ENCODE measurements at places on chromosomes 7 and 10.

GRCh38 chr7:69598487-69599285 lies 411 bp downstream of the AUTS2 start:
- no peak for DNase-seq

DNA sequence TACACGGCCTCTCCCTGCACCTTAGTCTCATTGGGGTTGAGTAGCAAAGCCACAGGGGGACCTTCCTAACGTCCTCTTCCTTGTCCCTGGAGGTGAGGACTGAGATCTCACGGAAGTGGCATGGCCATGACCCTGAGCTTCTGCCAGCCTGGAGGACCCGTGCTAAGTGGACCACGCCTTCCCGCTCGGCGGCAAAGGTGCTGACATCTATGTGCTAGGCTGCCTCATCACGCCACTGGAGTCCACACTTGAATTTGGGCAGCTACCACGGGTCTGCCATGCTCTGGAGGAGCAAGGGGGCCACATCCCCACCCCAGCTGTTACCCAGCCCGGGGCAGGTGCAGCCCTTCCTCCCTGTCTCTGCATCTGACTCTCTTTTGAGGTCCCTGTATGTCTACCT lies 15.3 kb downstream of the GHRHR start:
- no peak for DNase-seq

DNA sequence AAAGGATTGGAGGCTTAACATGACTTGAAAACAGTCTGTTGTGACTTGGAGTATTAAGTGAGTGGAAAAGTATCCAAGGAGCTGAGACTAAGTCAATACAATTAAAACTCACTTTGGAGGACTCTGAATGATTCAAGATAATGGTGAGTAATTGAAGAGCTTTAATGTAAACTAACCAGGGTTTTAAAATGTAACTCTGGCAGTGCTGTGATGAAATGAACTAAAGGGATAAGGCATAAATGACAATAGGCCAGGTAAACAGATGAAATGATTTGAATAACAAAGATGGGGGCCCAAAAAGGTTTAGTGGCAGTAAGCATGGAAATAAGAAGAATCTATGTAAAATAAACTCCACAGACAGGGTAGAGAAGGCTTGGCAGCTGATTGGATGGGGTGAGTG lies 316.5 kb upstream of the CACNA2D1 start:
- no peak for DNase-seq

DNA sequence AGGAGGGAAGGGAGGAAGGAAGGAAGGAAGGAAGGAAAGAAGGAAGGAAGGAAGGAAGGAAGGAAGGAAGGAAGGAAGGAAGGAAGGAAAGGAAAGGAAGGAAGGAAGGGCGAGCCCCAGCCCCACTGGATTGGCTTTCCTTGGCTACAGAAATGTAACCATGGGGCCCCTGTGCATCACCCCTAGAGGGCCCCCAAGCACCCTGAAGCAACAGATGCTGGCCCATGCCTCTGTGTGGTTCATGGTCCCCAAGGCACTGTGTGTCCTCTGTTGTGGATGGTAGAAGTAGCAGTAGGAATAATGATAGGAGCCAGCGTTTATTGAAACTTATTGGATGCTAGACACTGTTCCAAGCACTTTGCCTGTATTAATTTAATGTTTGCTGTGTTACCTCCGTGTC lies 116.6 kb upstream of the MACROH2A2 start:
- no peak for DNase-seq

- no peak for DNase-seq
Observed at GRCh38 chr7:144738708-144739314, 97.0 kb downstream of the TPK1 start.

DNA sequence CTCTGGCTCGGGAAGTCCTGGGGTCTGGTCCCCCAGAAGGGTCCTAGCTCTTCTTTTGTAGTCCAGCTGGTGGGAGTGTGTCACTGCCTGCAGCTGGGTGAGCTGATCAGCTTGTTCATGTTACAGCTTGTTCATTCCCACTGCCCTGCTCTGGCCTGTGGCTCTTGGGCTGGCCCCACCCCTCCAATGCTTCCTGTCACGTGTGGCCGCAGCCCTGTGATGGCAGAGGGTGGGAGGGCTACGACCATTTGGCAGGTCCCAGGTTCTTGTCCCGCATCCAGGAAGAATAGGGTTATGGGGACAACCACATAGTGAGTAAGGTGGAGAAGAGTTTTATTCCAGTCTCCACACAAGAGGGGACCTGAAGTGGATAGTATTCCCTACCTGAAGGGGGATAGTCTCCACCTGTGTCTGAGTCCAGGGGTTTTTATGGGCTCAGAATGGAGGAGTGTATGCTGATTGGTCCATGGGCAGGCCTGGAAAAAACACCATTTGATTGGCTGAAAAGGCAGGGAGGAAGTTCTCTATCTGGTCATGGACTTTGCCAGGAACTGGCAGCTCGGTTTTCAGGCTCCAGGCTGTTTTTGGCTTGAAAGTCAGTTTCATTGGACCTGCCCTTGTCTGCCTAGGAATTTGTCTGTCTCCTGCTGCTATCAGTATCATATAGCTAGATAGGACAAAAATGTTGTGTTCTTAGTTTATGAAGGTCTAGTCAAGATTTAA lies 13.1 kb downstream of the SDHAF3 start:
- no peak for DNase-seq

DNA sequence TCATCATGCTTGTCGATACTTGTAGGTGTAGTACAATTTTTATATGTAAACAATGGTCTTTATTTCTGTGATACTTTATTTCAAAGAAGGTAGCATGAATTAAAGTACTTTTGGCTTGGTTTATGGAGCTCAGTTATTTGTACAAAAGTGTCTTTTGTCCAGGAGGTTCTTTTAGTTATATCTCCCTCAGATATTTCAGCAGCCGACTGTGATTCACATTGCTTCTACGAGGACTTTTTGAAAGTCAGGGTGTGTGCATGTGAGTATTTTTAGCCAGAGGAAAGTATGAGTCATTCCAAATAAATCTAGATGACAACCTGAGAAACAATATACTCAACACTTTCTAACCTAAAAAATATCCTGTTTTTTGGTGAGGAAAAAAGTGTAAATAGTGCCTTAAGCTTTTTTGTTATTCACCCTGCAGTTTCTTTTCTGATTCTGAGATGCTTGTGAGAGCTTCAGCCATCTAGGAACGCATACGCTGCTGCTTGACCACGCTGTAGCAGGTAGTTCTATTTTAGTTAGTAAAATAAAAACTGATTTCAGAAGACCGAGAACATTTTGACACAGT lies 595 bp upstream of the SUN1 start:
- no peak for DNase-seq

GRCh38 chr10:62183442-62183841 lies 85.2 kb downstream of the RTKN2 start:
- no peak for DNase-seq

GRCh38 chr10:7950981-7951847 lies 103.3 kb upstream of the GATA3 start:
- DNase-seq, result no peak

- no peak for DNase-seq
Observed at GRCh38 chr10:31952066-31952465, 23.4 kb upstream of the ARHGAP12 start.

GRCh38 chr7:32030904-32031692 lies 39.1 kb downstream of the PDE1C start:
- DNase-seq, result no peak

DNA sequence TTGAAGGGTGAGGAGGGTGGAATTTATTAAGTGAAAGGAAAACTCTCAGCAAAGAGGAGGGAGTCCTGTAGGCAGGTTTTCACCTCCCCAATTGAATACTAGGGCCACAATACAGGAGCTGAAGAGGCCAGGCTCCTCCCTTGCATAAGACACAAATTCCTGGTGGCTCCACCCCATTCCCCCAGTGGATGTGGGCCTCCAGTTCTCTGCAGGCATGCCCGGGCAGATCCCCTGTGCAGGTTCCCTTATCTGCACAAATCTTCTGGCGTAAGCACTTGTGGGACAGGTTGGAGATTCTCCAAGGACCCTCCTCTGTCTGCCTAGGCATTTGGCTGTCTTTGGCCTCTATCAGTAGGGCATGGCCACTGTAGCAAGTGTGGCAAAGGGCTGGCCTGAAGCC lies 847.1 kb upstream of the MBL2 start:
- no peak for DNase-seq

GRCh38 chr7:26398427-26398755 lies 106.7 kb downstream of the SNX10 start:
- DNase-seq, result no peak

DNA sequence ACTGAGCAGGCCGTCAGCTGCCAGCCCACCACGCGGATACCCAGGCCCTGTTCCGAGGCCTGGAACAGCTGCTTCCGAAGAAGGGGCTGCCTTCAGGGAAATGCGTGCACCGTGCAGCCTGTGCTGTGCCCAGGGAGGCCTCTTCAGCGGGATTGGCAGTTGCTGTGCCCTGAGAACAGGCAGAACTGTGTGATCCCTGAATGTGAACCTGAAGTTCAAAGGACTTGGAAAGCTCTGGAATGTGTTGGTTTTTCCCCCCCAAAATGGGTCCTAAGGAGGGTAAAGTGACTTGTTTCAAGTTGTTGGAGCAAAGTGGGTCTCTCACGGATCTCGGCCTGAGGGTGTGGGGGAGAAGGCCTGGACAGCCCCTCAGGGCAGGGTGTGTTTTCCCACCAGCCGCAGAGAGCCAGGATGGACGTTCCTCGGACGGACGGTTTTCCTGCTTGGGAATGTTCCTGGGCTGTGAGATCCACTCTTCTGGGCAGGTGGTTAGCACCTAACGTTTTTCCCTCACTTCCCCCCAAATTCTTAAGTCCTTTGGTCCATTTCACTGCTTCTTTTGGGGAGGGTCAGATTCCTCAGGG lies 2.1 kb downstream of the SPRN start:
- no peak for DNase-seq

DNA sequence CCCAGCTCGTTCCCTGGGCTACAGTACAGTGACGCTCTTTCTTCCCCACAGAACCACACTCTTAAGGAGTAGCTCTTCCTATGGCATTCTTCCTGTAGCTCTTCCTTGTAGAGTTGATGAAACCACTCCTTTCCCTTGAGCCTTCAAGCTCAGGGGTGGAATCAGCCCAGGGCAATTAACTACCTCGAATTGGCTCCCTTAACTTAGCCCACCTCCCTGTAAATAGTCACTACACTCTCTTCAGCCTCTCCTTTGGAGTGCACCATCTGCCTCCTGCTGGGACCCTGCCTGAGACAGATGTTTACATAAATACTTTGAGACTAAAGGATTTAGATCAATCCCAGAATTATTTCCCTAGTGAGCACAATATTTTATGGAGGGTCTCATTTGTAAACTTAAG lies 537.8 kb upstream of the AUTS2 start:
- DNase-seq, result no peak

DNA sequence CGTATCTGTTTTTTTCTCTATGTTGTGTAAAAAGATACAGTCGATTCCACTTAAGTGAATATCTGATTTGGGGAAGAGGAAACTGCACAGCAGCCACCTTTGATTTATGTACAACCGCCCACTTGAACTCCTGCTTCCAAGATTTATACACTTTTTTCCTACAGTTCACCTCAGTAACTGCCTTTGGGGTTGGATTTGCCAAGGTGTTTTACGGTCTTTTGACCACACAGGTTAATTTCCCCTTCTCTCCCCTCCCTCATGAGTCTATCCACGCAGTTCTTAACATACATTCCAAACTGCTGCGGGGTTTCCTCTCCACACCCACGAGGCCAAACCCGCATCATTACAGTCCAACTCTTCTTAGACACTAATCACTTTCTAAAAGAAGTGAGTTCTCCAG lies 277.0 kb downstream of the USP6NL start:
- DNase-seq, result no peak

GRCh38 chr10:18737236-18737635 lies 78.0 kb downstream of the ARL5B start:
- DNase-seq, result no peak

- DNase-seq, result no peak
Observed at GRCh38 chr7:123901101-123901500, 23.9 kb upstream of the SPAM1 start.

- no peak for DNase-seq
Observed at GRCh38 chr10:86339226-86339865, 27.2 kb downstream of the GRID1 start.

DNA sequence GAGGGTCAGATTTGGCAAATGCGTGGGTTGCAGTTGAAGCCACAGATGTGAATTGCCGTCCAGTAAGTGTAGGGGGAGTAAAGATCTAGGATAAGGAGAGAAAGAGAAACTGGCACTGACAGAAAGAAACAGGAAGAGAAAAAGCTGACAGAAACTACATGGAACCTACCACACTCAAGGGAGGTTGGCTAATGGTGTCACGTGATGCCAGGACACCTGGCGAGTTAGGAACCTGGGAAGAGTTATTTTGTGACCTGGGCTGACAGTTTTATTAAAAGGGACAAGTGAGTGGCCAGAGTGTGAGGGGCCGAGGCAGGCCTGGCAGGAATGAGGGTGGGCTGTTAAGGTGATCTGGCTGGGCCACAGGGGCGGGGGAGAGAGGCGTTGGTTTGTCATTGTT lies 188.7 kb downstream of the ADARB2 start:
- DNase-seq, result no peak

DNA sequence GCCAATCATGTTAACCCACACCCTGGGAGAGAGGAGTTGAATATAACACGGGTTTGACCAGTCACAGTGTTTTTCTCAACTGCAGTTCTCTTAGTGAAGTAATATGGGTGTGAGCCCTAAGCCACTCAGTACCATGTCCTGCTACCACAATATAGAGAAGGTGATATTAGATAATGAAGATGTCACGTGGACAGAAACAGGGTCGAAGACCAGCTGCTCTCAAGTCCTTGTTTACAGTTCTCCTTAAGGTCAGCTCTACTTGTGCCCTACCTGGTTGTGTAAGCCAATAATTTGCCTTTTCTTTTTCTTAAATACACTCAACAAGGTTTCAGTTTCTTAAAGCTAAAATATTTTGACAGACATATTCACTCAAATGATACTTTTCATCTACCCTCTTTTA lies 128.3 kb upstream of the POT1 start:
- no peak for DNase-seq

GRCh38 chr7:2892549-2892948 lies 48.4 kb upstream of the GNA12 start:
- no peak for DNase-seq

- DNase-seq, result no peak
Observed at GRCh38 chr10:70293169-70293843, 9.5 kb upstream of the NPFFR1 start.

GRCh38 chr7:28348636-28349035 lies 63.7 kb upstream of the CREB5 start:
- DNase-seq, result no peak

DNA sequence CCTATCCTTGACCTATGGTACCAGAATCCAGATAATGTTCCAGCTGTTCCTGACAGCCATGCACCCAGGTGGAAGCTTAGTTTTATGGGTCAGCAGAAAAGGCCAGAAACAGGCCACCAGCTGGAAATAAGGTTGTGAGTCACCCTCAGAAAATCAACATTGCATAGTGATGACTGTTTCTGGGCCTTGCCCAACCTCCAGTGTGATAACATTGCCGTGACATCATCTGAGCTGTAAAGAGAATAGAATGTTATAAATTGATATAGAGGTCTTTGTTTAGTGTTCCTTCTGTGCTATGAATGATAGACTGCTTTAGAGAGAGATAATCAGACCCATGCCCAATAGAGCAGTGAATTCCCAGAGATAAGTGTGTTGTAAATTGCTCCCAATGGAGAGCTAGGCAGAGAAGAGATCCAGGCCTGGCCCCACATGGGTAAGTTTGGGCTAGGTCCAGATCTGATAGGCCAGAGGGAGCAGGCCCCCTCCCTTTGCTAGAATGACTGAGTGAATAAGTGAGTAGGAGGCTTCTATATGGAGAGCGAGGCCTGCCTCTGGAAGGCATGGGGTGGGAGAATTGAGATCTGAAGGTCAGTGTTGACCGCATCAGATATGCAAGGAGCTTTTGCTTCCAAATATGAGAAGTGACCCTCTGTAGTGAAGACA lies 14.2 kb upstream of the HPS1 start:
- no peak for DNase-seq
